ENCODE measurements at places on chromosomes 2 and 18. TPM values are rescaled to one million over a fixed set of nuclear protein-coding genes. Genes with fewer than 3 reads are reported as not detected.

The CRYBA2 gene
- 37.0 TPM for polyA plus RNA-seq

The PTPN18 gene
- polyA plus RNA-seq: 63.2 TPM

The FBLN7 gene
- not detected for polyA plus RNA-seq

The SLC23A3 gene
- 4.3 TPM for polyA plus RNA-seq

The SETBP1 gene
- 0.54 TPM for polyA plus RNA-seq

The SLC9A4 gene
- not detected for polyA plus RNA-seq

The CAPN13 gene
- 85.9 TPM for polyA plus RNA-seq

The PARD3B gene
- 2.8 TPM for polyA plus RNA-seq

The MSH6 gene
- polyA plus RNA-seq: 2.4 TPM

The AMER3 gene
- polyA plus RNA-seq: not detected

The NR4A2 gene
- 5.7 TPM for polyA plus RNA-seq

DNA sequence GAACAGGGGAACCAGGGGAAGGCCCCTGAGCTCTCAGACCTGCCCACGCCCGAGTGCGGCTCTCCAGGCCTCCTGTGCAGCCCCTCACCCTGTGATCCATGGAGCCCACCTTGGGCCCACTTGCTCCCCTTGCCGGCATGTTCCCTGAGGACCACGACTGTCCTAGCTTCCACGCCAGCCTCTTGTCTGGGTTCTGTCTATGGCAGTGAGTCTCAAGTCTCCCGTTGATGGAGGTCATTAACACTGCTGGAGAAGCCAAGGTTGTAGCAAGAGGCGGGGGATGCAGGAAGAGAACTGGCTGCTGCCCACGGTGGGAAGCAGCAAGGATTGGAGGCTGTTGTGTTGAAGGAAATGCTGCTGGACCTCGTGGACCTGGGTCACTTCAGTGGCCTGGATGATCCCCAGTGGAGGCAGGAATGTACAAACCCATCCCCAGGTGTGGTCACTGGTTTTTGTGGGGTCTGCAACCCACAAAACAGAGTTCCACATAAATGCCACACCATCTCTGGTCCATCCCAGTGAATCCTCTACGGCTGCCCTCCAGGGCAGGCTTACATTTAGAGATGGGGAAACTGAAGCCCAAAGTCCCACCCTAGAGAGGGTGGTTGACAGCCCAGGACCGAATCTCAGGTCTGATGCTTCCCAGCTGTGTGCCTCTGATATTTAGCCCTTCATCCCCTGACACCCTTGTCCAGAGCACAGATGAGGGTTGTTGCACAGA lies 150.3 kb downstream of the NDUFA10 start:
- H3K27me3 ChIP-seq: no peaks in the 10 kb centered on the region
- H3K27ac ChIP-seq: no peak overlapping the region
- no peaks in the 10 kb centered on the region for H3K4me1 ChIP-seq
- no peak for DNase-seq
- no peak overlapping the region for H3K4me3 ChIP-seq
- no peaks in the 10 kb centered on the region for H3K36me3 ChIP-seq

DNA sequence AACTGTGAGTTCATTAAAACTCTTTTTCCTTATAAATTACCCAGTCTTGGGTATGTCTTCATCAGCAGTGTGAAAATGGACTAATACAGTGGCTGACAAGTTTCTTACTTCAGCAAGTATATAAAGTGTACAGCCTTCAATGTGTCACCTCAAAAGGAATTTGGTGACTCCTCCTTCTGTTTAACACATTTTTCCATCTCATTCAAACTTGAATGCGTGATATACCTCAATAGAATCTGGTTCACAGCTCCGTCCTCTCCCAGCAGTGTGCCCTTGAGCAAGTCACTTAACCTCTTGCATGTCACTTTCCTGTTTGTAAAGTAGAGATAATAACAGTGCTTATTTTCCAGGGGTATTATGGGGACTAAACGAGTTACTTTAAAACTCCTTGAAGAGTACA lies 159.6 kb downstream of the CCBE1 start:
- no peaks in the 10 kb centered on the region for H3K36me3 ChIP-seq
- no peaks in the 10 kb centered on the region for H3K27me3 ChIP-seq
- H3K4me3 ChIP-seq: no peak overlapping the region
- H3K4me1 ChIP-seq: no peaks in the 10 kb centered on the region
- no peak overlapping the region for H3K27ac ChIP-seq

GRCh38 chr2:43293744-43294695 lies 67.6 kb upstream of the ZFP36L2 start:
- H3K4me1 ChIP-seq: no peaks in the 10 kb centered on the region
- peak overlapping the region; percentile 20 for H3K27ac ChIP-seq
- peaks cover 6% of the 10 kb centered on the region for H3K36me3 ChIP-seq
- DNase-seq: peak; percentile 75

- no peak overlapping the region for H3K4me3 ChIP-seq
- no peaks in the 10 kb centered on the region for H3K4me1 ChIP-seq
- no peak overlapping the region for H3K27ac ChIP-seq
- no peaks in the 10 kb centered on the region for H3K36me3 ChIP-seq
These were observed 271.1 kb upstream of the RAB6C start for GRCh38 chr2:129708221-129708967.

DNA sequence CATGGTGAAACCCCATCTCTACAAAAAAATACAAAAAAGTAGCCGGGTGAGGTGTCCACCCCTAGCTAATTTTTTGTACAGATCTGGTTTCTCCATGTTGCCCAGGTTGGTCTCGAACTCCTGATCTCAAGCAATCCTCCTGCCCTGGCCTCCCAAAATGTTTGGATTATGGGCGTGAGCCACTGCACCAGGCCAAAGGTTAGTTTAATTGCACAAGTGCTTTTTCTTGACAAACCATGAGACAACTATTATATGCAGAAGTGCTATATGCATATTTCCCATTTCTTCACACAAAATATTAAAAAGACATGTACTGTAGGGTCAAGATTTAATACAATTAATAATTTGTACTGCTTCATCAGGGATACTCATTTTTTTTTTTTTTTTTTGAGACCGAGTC lies 5.0 kb upstream of the GGCX start:
- no peak for DNase-seq
- no peaks in the 10 kb centered on the region for H3K36me3 ChIP-seq
- H3K27me3 ChIP-seq: no peaks in the 10 kb centered on the region
- no peak overlapping the region for H3K27ac ChIP-seq

- H3K4me3 ChIP-seq: no peak overlapping the region
- no peak for DNase-seq
- H3K36me3 ChIP-seq: no peaks in the 10 kb centered on the region
- no peaks in the 10 kb centered on the region for H3K27me3 ChIP-seq
These were observed 69.6 kb downstream of the PTGR3 start for GRCh38 chr18:75139226-75139911.

- H3K27ac ChIP-seq: no peak overlapping the region
- no peaks in the 10 kb centered on the region for H3K27me3 ChIP-seq
- DNase-seq: no peak
- no peaks in the 10 kb centered on the region for H3K36me3 ChIP-seq
- H3K4me3 ChIP-seq: no peak overlapping the region
- H3K4me1 ChIP-seq: no peaks in the 10 kb centered on the region
These were observed 30.0 kb upstream of the IGFBP2 start for GRCh38 chr2:216603010-216603883.

DNA sequence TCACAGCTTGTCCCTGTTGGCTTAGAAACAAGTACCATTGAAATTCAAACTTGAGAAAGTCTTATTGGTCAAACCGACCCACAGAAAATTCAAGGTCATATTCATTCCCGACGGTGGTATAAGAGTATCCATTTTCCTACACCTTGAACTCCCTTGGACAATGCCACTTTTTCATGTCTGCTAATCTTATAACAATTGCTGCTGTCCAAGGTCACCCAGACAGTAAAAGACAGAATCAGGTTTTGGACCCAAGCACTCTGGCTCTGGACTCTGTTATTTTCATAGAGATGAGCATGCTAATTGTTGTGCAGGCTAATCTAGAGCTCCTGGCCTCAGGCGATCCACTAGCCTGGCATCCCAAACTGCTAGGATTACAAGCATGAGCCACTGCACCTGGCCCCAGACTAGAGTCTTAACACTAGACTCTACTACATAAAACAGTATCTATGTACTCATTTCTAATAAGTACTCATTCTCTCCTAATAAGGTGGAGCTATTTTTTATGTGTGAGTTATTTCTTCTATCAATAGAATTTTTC lies 57.8 kb downstream of the C2orf76 start:
- H3K4me1 ChIP-seq: peaks cover 9% of the 10 kb centered on the region
- no peaks in the 10 kb centered on the region for H3K36me3 ChIP-seq
- no peak overlapping the region for H3K4me3 ChIP-seq
- no peaks in the 10 kb centered on the region for H3K27me3 ChIP-seq
- H3K27ac ChIP-seq: no peak overlapping the region
- no peak for DNase-seq

- no peak overlapping the region for H3K4me3 ChIP-seq
- DNase-seq: no peak
- no peaks in the 10 kb centered on the region for H3K27me3 ChIP-seq
- no peak overlapping the region for H3K27ac ChIP-seq
These were observed 239.2 kb upstream of the CWC22 start for GRCh38 chr2:180246268-180246667.

DNA sequence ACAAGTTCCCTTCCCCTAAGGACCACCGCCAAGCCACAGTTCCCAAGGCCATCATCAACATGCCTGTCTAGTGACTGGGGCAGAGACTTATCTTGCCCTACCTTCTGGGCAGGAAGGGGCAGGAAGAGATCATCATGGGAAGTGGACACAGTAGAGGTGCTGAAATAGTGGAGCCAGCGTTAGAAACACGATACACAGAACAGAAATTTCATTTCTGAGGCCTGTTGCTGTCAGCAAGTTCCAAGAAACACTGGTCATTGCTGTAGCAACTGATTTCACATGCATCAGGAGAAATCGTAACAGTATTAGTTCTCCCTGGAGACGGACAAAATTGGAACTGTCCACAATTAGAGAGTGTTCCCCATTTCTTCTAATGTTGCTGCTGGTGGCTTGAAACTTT lies 83.0 kb downstream of the COLEC12 start:
- H3K4me1 ChIP-seq: no peaks in the 10 kb centered on the region
- no peak for DNase-seq
- no peaks in the 10 kb centered on the region for H3K36me3 ChIP-seq
- no peak overlapping the region for H3K27ac ChIP-seq

GRCh38 chr18:79766308-79766707 lies 31.4 kb upstream of the KCNG2 start:
- no peak overlapping the region for H3K4me3 ChIP-seq
- no peak for DNase-seq
- H3K27me3 ChIP-seq: no peaks in the 10 kb centered on the region

DNA sequence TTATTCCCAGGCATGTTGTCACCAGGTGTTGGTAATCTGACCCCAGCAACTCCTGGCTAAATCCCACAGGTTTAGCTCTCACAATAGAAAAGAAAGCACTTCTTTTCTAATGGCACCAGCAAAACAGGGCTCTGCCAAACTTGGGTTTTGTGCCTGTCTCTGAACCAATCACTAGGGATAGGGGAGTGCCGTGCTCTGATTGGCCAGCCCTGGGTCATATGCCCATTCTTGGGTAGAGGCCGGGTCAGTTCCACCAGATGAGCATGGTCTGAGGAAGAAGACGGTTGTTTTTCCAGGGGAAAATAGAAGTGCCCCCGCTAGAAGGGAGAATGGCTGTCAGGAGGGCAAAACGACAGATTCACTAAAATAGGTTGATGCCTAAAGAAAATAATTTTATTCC lies 14.7 kb downstream of the CDK15 start:
- H3K36me3 ChIP-seq: no peaks in the 10 kb centered on the region
- no peaks in the 10 kb centered on the region for H3K4me1 ChIP-seq
- no peak overlapping the region for H3K4me3 ChIP-seq
- no peak overlapping the region for H3K27ac ChIP-seq

DNA sequence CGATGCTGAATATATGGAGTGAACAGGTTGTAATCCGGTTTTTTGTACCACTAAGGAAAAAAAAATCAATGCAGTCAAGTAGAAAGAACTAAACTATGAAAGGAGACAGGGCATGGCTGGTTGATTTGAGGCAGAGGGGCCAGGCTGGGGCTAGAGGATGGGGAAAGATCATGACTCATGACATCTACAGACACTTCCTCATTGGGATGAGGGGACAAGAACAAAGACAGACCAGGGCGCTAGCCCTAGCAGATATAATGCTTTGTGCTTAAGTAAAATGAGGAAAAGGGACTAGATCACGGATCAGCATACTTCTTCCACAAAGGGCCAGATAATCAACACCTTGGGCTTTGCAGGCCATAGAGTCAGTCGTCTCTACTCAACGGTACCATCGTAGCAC lies 55.8 kb downstream of the ST6GAL2 start:
- H3K4me1 ChIP-seq: no peaks in the 10 kb centered on the region
- no peaks in the 10 kb centered on the region for H3K27me3 ChIP-seq
- H3K27ac ChIP-seq: no peak overlapping the region
- H3K4me3 ChIP-seq: no peak overlapping the region

DNA sequence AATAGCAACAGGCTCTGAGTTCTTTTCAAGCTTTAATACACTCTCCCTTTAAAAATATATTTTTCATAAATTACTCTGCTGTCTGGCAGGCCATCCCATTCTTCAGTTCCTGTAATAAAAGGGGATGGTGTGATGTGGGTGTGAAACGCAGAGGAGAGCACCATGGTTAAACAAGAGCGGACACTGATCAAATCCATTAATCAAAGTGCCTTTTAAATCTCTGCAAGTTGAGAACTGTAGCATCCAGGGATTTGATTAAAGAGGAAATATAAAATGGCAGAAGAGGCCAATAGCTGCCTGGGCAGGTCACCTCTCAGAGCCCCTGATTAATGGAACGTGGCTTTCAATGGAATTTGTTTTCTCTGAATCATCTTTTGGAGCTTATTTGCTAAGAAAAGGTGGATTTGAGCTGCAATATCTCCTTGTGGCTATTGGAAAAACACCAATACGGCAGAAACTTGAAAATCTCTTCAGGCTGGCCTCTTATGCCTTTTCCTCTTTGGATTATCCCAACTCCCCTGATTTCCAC lies 96.9 kb downstream of the ACTR3 start:
- no peaks in the 10 kb centered on the region for H3K27me3 ChIP-seq
- no peaks in the 10 kb centered on the region for H3K36me3 ChIP-seq
- no peak overlapping the region for H3K4me3 ChIP-seq
- H3K27ac ChIP-seq: no peak overlapping the region

GRCh38 chr2:12602661-12603060 lies 114.1 kb upstream of the TRIB2 start:
- no peak overlapping the region for H3K27ac ChIP-seq
- no peak overlapping the region for H3K4me3 ChIP-seq
- no peak for DNase-seq
- peaks cover 8% of the 10 kb centered on the region for H3K4me1 ChIP-seq
- H3K27me3 ChIP-seq: no peaks in the 10 kb centered on the region
- no peaks in the 10 kb centered on the region for H3K36me3 ChIP-seq

GRCh38 chr18:50297621-50298442 lies 10.3 kb upstream of the CXXC1 start:
- H3K4me3 ChIP-seq: peak overlapping the region; percentile 37
- no peaks in the 10 kb centered on the region for H3K4me1 ChIP-seq
- H3K27ac ChIP-seq: no peak overlapping the region
- H3K36me3 ChIP-seq: no peaks in the 10 kb centered on the region
- peaks cover 26% of the 10 kb centered on the region for H3K27me3 ChIP-seq

GRCh38 chr2:149716687-149717086 lies 129.1 kb upstream of the MMADHC start:
- no peaks in the 10 kb centered on the region for H3K27me3 ChIP-seq
- no peaks in the 10 kb centered on the region for H3K4me1 ChIP-seq
- H3K4me3 ChIP-seq: no peak overlapping the region
- no peak for DNase-seq
- no peaks in the 10 kb centered on the region for H3K36me3 ChIP-seq
